ENCODE measurements at places on chromosomes 2 and 18. TPM values are rescaled to one million over a fixed set of nuclear protein-coding genes. Genes with fewer than 3 reads are reported as not detected.

Gene ACMSD
- total RNA-seq, result not detected

Gene ASB18
- 3.1 TPM for total RNA-seq

Gene SERPINB10
- total RNA-seq, result 1.0 TPM

Gene DSC3
- under 0.01 TPM for total RNA-seq

Gene TMEM163
- 1.0 TPM for total RNA-seq

Gene ABI2
- 16.2 TPM for total RNA-seq

Gene IL18RAP
- total RNA-seq, result 2.6 TPM

Gene CHRNA1
- 48.0 TPM for total RNA-seq

Gene RMND5A
- total RNA-seq, result 46.4 TPM

Gene ERMN
- total RNA-seq, result 0.52 TPM

Gene MAP3K2
- 21.9 TPM for total RNA-seq

Gene KCNS3
- total RNA-seq, result 12.5 TPM

Gene MAP2
- 3.7 TPM for total RNA-seq

Gene POTEC
- total RNA-seq, result not detected

Gene UGT1A1
- not detected for total RNA-seq

Gene TNFAIP6
- total RNA-seq, result 13.0 TPM

Gene LYPD6
- total RNA-seq, result 2.1 TPM

Gene MAL
- total RNA-seq, result 4.2 TPM

Gene GPR17
- 1.0 TPM for total RNA-seq

Gene CD28
- total RNA-seq, result 4.2 TPM

Gene C2orf78
- not detected for total RNA-seq

Gene SP140L
- 3.7 TPM for total RNA-seq

Gene GALR1
- total RNA-seq, result not detected

Gene PDE11A
- total RNA-seq, result 1.0 TPM

Gene DES
- 3,588 TPM for total RNA-seq

Gene GREB1
- 6.8 TPM for total RNA-seq

Gene ACVR1C
- total RNA-seq, result 0.52 TPM

Gene SP140
- 0.52 TPM for total RNA-seq

Gene DAW1
- not detected for total RNA-seq
